Ammon's horn (tissue), 1 donor: ENCODE measurements at places on chromosomes 3 and 15.
A peak's percentile ranks its signal among the peaks of the same experiment; 100 is the strongest.

DNA sequence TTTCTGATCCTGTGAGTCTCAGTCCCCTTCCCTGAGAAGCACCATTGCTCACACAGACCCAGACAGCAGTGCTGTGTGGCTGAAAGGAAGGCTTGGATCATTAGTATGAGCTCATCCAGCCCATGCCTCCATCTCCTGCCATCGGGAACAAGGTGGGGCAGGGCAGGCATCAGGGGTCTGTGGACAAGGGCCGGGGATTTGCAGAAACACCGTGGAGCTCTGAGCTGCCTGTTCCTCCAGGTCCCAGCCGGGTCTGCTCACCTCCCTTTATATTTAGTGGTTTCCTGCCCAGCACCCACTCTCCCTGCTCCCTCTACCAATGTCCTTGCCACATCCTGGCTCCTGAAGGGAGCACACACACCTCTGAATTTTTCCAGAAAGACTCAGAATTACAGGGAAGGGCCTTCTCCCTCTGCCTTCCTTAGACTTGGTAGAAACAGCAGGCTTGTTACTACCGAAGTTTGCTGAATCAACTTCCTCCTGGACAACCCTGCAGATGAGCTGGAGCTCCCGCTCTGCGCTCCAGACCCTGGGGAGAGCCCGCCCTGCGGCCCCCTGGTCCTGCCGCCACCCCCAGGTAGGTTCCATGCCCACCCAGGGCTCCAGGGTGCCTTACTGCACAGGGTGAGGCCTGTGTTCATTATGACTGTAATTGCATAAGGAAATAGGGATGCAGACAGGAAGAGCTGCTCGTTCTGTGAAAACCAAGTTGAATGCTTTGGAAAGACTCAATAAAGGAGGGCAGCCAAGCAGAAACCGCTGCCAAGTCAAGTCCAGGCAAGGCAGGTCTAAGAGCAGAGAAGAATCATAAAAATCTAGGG is 128.1 kb downstream of the NSMCE3 start:
- no peak for DNase-seq

GRCh38 chr3:195017151-195017550 is 253.8 kb downstream of the XXYLT1 start:
- DNase-seq: no peak

DNA sequence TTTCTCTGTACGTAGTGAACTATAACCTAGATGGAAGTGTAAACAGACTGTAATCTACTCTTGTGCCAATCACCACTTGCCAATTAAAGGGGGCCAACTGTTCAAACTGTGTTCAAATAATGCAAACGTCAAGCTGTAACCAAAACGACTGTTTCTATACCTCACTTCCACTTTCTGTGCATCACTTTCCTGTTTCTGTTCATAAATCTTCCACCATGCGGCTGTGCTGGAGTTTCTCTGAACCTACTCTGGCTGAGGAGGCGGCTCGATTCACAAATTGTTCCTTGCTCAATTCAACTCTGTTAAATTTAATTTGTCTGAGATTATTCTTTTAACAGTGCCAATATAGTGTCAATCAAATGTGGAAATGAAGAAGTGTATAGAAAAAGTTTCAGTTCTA is 206.7 kb upstream of the TBC1D5 start:
- DNase-seq: no peak

DNA sequence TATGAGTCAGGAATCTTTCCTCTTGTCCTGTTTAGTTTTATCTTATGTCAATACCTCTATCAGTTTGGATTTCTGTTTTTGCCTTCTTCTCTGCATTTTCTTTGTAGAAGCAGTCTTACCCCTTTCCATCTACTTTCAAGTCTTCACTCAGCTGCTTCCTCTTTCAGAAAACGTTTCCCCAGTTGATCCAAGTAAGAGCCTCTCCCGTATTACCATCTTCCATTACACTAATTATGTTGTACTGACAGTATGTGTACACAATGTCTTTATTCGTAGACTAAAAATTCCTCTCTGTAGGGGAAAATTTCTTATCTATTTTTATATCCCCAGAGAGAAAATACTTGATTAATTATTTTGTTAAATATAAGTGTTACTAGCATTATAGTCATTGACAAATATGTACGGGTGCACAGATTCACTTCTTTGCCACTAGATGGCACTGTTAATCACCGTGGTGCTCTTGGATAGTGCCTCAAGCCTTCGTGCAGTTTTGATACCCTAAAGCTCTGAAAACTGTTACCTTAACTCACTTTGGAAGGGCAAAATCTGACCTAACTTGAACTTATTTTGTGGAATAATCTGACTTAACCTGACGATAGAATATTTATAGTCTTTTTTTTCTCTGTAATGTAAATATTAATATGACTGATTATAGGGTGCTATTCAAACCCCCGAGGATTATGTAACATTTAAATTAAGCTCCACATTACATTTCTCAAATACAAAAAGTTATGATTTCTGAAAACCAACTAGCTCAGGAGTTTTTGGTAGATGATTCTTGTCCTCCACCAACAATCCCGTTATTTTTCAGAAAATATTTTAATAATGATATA is 74.2 kb upstream of the POU1F1 start:
- DNase-seq: peak; percentile 74

GRCh38 chr3:35659768-35660167 is 20.4 kb downstream of the ARPP21 start:
- DNase-seq: no peak

DNA sequence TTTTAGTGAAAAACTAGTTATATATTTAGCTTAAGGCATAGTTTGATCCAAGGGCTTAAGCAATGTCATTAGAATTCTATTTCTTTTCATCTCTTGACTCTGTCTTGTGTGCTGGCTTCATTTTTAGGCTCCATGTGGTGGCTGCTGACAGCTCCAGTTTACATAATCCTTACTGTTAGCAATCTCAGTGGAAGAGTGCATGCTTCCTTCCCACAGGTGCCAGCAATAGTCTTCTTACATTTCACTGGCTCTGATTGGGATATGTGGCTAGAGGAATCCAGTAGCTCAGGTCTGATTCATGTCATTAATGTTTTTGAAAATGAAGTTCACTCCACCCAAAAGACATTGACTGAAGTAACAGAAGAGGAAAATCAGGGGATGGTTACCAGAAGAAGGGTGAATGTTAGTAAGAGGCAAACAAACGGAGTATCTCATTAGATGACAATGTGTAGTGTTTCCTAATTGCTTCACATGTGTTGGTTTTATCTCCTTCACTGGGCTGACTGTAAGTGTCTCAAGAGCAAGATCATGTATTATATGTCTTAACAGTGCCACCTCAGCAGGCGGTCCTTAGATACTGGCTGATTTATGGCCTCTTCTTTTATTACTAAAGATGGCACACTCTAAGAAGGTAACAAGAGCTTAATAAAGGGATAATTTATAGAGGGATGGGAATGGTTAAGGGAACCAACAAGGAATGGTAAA is 25.6 kb upstream of the TCF12 start:
- no peak for DNase-seq

- DNase-seq: no peak
Measured at GRCh38 chr3:99872923-99873254, 55.2 kb downstream of the CMSS1 start.

DNA sequence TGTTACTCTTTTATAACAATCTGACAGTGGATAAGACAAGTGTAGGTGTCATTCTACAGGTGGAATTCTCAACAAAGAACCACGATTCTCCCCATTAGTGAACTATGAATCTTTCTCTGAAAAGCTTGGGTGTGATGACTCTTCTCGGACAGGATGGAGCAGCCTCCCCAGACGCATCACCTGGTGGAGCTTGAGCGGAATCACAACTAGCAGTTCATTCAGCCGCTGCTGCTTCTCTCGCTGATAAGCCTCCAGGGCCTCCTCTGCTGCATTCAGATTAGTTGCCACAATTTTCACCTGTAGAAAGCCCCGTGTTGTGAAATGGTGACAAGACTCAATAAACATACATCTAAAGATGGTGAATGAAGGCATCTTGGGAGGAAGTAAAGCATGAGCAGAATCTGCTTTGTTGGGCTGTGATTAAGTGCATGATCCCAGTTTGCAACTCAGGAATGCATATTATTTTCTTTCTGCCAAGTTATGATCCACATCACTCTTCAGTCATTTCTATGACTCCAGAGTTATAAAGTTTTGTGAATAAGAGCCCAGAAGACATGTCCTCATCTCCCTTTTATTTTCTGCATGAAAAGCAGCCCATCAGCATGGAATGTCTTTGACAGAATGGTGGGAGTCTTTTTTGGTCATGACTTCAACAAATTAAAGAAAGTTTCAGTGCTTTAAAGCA is 93.6 kb downstream of the BOC start:
- DNase-seq: no peak

DNA sequence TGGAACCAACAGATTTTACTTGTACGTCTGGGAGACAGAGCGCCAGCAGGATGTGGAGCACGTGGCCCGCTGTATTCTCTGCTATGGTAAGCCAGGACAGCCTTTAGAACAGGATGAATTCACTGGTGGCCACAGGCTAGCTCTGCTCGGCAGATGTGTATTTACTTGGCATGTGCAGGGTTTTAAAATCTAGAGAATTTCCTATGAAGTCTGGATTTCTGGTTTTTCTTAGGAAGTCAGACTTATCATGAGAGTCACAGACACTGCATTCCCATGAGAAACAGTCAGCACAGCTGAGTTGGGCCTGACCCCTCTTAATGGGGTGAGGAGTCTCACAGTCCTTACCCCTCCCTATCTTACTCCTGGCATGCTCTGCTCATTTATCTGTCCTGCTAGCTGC is 84.6 kb upstream of the COL6A5 start:
- DNase-seq: no peak

- no peak for DNase-seq
Measured at GRCh38 chr3:158735296-158736033, 3.2 kb upstream of the RARRES1 start.

GRCh38 chr3:127747066-127747465 is 74.3 kb downstream of the ABTB1 start:
- no peak for DNase-seq

DNA sequence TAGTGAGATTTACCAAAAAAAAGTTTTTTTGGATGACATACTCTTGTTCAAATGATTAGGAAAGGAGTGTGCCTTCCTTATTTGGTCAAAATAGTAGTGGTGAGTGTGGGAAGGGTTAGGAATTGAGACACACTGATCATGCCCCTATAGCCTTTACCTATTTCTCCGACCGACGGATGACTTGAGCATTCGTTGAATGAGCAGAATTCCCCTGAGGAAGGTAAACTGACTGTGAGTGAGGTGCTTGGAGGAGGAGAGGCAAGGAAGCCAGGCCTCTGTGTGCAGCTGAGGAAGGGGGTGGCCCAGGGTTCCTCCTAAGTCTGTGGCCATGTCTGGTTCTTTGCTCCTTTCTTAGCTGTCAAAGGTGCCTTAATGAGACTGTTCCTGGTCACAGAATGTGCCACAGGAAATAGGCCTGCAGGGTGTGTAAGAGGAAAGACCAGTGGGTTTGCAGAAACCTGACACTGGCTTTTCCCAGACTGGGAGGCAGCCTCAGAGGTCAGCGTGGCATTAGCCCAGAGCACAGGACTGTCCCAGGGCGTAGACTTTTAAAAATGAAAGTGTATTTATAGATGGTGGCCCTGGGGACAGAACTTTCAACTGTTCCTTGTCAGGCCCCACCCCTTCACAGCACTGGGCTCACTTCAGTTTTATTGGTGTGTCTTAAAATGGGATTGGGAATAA is 307.7 kb upstream of the C2CD4B start:
- no peak for DNase-seq

DNA sequence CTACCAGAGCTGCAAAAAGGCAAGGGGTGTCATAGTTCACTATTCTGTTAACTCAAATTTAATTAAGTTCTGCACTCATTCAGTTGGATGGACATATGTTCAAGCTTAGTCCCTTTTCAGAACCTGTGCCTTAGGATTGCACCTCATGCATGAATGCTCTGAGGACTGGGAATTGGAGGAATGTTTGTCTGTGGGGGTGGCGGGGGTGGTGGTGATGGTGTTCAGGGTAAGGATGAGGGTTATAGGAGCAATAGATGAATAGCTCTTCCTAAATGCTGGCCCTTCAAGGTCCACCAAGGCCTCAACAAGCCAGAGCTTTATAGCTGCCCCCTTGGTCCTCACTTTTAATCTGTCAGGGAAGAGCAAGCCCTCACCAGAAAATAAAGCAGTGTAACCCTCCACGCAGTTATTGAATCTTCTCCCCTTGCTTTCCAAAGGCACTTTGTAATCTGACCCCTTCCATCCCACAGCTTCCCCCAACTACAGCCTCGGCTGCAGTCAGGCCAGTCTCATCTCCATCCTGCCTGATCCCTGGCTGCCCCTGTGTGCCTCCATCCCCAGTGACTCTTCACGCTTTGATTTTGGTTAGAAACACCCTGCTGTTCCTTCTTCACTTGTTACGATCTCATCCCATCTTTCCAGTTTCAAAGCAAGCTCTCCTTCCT is 221.6 kb upstream of the LMCD1 start:
- no peak for DNase-seq

GRCh38 chr3:105429034-105429762 is 62.5 kb downstream of the ALCAM start:
- no peak for DNase-seq
